Sigmoid colon (tissue), 7 donors: ENCODE measurements at places on chromosomes 2 and 18. TPM values are rescaled to one million over a fixed set of nuclear protein-coding genes. Genes with fewer than 3 reads are reported as not detected.

MARCO gene
- 3.3 TPM for total RNA-seq

GKN2 gene
- total RNA-seq, result not detected

CDK5R2 gene
- total RNA-seq, result 0.14 TPM

SPDYA gene
- total RNA-seq, result 0.66 TPM

MSTN gene
- 0.33 TPM for total RNA-seq

MBP gene
- 30.7 TPM for total RNA-seq

PRSS56 gene
- total RNA-seq, result not detected

LRP2 gene
- not detected for total RNA-seq

DCC gene
- total RNA-seq, result 0.81 TPM

DNA sequence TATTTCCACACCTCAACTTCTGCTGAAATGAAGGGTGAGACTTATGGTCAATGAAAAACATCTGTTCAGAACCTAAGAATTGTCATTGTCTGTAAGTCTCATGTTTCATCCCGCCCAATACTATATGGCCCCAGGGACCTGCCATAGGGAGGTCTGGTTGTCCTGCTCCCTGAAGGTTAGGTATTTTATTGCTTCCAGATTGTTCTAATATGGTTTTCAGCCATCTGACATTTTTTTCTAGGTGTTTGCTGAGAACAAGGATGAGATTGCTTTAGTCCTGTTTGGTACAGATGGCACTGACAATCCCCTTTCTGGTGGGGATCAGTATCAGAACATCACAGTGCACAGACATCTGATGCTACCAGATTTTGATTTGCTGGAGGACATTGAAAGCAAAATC lies 7.3 kb downstream of the XRCC5 start:
- H3K4me3 ChIP-seq, result no peak overlapping the region
- no peak overlapping the region for H3K27ac ChIP-seq
- peaks cover 40% of the 10 kb centered on the region for H3K4me1 ChIP-seq
- no peak for DNase-seq
- peaks cover 26% of the 10 kb centered on the region for H3K36me3 ChIP-seq

DNA sequence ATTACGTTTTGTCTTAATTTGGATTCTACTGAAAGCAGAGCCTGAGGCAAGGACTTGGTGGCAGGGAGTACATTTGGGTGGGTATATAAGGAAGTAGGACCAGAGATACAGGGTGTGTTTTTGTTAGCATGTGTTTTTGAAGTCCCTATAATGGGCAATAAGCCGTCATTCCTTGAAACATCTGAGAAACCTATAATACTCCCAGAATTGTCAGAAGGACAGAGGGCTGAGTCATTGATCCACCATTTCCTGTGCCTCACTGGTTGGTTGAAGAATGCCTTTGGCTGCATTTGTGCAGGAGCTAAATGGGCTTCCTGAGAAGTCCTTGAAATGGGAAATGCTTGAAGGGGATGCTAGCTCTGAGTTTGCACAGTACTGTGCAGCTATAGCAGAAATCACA lies 281.8 kb upstream of the ZEB2 start:
- H3K36me3 ChIP-seq, result no peaks in the 10 kb centered on the region
- no peak overlapping the region for H3K4me3 ChIP-seq
- H3K4me1 ChIP-seq, result no peaks in the 10 kb centered on the region
- DNase-seq, result no peak

DNA sequence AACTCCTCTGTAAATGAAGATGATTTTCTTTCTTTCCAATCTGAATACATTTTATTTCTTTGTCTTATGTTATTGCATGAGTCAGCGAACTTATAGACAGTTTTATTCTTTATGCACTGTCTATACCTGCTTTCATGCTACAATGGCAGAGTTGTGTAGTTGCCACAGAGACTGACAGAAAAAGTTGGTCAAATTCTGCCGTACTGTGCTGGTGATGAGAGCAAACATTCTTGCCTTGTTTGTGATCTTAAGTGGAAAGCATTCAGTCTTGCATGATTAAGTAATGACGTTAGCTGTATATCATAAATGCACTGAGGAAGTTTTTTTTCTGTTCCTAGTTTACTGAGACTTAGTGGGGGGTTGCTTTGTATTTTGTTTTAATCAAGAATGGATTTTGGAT lies 32.9 kb downstream of the ZC3H15 start:
- no peaks in the 10 kb centered on the region for H3K27me3 ChIP-seq
- DNase-seq, result no peak
- H3K36me3 ChIP-seq, result no peaks in the 10 kb centered on the region

DNA sequence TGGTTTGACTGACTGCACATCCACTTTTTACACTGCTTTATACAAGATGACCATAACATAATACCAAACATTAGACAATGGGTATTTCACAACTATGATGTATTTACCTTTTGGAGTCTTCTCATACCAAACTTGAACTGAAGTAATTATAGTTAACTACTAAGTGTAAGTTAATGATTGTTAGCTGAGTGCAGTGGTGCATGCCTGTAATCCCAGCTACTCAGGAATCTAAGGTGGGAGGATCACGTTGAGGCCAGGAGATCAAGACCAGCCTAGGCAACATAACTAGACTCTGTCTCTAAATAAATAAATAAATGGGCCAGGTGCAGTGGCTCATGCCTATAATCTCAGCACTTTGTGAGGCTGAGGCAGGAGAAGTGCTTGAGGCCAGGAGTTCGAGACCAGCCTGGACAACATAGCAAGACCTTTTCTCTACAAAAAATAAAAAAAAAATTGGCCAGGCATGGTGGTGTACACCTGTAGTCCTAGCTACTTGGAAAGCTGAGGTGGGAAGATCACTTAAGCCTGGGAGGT lies 44.9 kb upstream of the ORC2 start:
- H3K4me3 ChIP-seq, result no peak overlapping the region
- H3K36me3 ChIP-seq, result peaks cover 28% of the 10 kb centered on the region
- no peak overlapping the region for H3K27ac ChIP-seq
- no peaks in the 10 kb centered on the region for H3K4me1 ChIP-seq

DNA sequence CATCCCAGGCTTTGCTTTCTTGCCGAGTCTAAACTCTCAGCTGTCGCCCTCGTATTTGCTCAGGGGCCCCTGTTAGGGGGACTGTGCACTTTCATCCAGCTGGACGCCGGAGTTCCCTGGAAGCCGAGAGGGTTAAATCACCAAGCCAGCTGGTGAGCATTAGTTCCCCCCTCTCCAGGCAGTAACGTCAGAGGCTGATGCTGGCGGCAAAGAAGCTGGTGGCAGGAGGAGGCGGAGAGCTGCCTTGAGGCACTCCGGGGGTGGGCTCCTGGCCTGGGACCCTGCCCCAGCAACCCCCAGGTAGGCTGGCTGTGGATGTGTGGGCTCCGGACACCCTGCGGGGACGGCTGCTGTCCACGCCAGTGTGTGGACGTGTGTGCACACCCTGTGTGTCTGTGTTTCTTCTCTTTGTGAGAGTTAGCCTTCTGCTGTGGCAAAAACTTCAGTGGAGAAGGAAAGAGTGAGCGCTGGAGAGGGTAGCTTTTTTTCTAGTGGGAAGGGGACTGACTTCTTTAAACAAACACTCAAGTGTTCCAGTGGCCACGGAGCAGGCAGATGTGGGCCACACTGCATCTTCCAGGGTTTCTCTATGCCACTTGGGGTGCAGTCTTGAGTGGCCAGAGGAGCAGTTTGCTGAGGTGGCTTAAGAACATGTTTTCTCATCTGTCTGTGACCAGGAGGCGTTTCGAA lies 84.7 kb downstream of the GLI2 start:
- peak overlapping the region; percentile 76 for H3K27ac ChIP-seq
- H3K4me1 ChIP-seq, result peaks cover 59% of the 10 kb centered on the region
- H3K4me3 ChIP-seq, result peak overlapping the region; percentile 36
- no peaks in the 10 kb centered on the region for H3K36me3 ChIP-seq

DNA sequence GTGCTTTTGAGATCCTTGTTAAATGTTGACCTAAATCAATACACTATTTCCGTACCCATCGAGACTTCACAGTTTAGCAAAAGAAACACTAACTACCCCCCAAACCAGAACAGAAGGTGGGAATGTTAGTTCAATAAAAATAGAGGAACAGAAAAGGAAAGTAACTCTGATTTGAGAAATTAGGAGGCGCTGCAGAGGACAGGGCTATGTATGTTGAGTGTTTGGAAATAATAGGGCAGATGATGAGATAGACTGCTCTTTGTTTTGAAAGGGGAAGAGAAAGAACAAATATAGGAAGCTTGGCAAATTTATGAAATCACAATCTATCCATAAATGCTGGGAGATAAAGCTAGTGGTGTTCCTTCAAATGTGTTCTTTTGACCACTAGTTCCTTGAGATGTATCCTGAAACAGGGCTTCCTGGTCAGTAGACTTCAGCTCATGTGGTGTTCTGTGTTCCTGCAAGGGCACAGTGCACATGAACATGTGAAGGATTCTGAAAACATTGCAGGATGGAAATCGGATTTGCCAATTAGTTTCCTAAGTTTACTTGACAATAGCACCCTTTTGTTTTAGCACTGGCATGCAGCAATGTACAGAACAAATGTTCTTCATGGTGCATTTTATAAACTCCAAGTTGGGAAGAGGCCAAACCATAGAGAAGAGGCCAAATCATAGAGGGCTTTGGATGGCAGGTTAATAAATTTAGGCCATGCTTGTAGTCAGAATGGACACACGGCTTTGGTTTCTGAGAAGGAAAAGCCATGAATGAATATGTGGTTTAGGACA lies 39.8 kb downstream of the RHBDD1 start:
- peaks cover 14% of the 10 kb centered on the region for H3K4me1 ChIP-seq
- DNase-seq, result no peak
- H3K27ac ChIP-seq, result no peak overlapping the region
- no peak overlapping the region for H3K4me3 ChIP-seq

- no peak overlapping the region for H3K4me3 ChIP-seq
- peaks cover 1% of the 10 kb centered on the region for H3K4me1 ChIP-seq
- DNase-seq, result no peak
- H3K27ac ChIP-seq, result no peak overlapping the region
- no peaks in the 10 kb centered on the region for H3K27me3 ChIP-seq
These were observed 211.8 kb downstream of the C1D start for GRCh38 chr2:67851016-67851415.

GRCh38 chr2:113878743-113879142 lies 11.1 kb upstream of the ACTR3 start:
- no peaks in the 10 kb centered on the region for H3K36me3 ChIP-seq
- no peaks in the 10 kb centered on the region for H3K27me3 ChIP-seq
- DNase-seq, result no peak
- H3K27ac ChIP-seq, result no peak overlapping the region

- no peak overlapping the region for H3K4me3 ChIP-seq
- H3K27ac ChIP-seq, result no peak overlapping the region
These were observed 368.1 kb upstream of the NETO1 start for GRCh38 chr18:73235921-73236320.

- no peaks in the 10 kb centered on the region for H3K27me3 ChIP-seq
- no peak overlapping the region for H3K4me3 ChIP-seq
- H3K4me1 ChIP-seq, result no peaks in the 10 kb centered on the region
These were observed 143.4 kb downstream of the EML6 start for GRCh38 chr2:54866868-54867267.

GRCh38 chr2:54015798-54016699 lies 45.3 kb upstream of the PSME4 start:
- peak; percentile 71 for DNase-seq
- H3K4me3 ChIP-seq, result no peak overlapping the region
- no peaks in the 10 kb centered on the region for H3K27me3 ChIP-seq
- H3K36me3 ChIP-seq, result no peaks in the 10 kb centered on the region
- H3K4me1 ChIP-seq, result no peaks in the 10 kb centered on the region

GRCh38 chr2:38771632-38772031 lies 6.4 kb upstream of the GEMIN6 start:
- DNase-seq, result no peak
- H3K4me1 ChIP-seq, result no peaks in the 10 kb centered on the region

GRCh38 chr2:45904267-45904945 lies 252.9 kb downstream of the PRKCE start:
- no peak for DNase-seq
- no peaks in the 10 kb centered on the region for H3K27me3 ChIP-seq
- no peaks in the 10 kb centered on the region for H3K36me3 ChIP-seq
- H3K27ac ChIP-seq, result no peak overlapping the region

GRCh38 chr2:229431327-229431954 lies 160.4 kb upstream of the PID1 start:
- no peaks in the 10 kb centered on the region for H3K27me3 ChIP-seq
- DNase-seq, result no peak
- H3K27ac ChIP-seq, result peak overlapping the region; percentile 44

GRCh38 chr2:127586136-127586535 lies 50.7 kb downstream of the MYO7B start:
- H3K27me3 ChIP-seq, result no peaks in the 10 kb centered on the region
- H3K4me3 ChIP-seq, result no peak overlapping the region
- H3K36me3 ChIP-seq, result no peaks in the 10 kb centered on the region
- H3K27ac ChIP-seq, result no peak overlapping the region

DNA sequence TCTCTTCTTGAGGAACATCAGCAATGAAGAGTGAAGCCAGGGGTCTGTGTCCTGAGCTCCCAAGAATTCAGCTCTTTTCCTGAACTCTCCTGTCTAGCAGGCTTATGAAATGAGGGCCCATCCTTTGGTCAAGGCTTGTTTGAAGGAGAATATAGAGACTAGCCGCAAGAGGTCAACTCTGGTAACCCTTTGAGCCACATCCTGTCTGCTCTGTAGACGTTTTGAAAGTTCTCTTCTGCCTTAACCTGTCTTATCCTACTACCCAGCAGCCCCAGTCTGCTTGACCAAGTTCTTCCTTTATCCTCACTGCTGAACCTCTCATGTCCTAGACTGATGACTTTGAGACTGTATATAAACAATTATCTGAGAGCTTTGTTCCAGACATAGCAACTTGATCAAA lies 5.4 kb downstream of the SEMA4F start:
- DNase-seq, result no peak
- H3K4me3 ChIP-seq, result no peak overlapping the region
- no peak overlapping the region for H3K27ac ChIP-seq
- H3K27me3 ChIP-seq, result no peaks in the 10 kb centered on the region
- H3K4me1 ChIP-seq, result peaks cover 6% of the 10 kb centered on the region

GRCh38 chr2:161713706-161714105 lies 89.5 kb downstream of the SLC4A10 start:
- H3K27ac ChIP-seq, result no peak overlapping the region
- no peak overlapping the region for H3K4me3 ChIP-seq
- DNase-seq, result no peak
- H3K36me3 ChIP-seq, result no peaks in the 10 kb centered on the region
- no peaks in the 10 kb centered on the region for H3K27me3 ChIP-seq
- no peaks in the 10 kb centered on the region for H3K4me1 ChIP-seq

DNA sequence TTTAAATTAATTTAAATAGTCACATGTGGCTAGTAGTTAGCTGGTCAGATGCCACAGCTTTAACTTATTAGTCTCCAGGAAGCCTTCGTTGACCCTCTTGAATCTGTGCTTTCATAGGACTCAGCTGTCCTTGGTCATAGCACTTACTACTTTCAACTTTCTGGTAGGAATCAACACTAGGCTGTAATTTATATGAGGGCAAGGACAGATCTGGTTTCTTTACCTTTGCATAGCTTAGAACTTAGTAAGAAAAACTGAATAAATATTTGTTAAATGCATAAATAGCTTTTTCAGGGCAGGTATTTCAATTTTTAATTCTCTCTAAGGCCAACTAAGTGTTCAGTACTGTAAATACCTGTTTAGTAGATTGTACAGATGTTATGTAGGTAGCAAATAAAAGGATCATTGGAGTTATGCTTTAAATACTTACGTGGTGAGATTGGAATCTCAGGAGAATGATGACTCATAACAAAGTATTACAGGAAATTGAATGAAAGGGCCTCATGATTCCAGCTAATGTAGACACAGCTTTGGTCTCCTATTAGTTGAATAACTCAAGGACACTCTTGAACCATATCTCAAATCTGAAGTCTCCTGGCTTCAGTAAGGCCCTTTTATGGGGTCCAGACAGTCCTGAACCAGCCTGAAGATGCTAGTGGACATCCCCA lies 2.6 kb downstream of the CLIP4 start:
- peaks cover 19% of the 10 kb centered on the region for H3K4me1 ChIP-seq
- H3K27me3 ChIP-seq, result no peaks in the 10 kb centered on the region
- DNase-seq, result no peak
- H3K27ac ChIP-seq, result peak overlapping the region; percentile 93
- no peaks in the 10 kb centered on the region for H3K36me3 ChIP-seq
- no peak overlapping the region for H3K4me3 ChIP-seq
